ENCODE measurements at places on chromosomes 5 and 9.

DNA sequence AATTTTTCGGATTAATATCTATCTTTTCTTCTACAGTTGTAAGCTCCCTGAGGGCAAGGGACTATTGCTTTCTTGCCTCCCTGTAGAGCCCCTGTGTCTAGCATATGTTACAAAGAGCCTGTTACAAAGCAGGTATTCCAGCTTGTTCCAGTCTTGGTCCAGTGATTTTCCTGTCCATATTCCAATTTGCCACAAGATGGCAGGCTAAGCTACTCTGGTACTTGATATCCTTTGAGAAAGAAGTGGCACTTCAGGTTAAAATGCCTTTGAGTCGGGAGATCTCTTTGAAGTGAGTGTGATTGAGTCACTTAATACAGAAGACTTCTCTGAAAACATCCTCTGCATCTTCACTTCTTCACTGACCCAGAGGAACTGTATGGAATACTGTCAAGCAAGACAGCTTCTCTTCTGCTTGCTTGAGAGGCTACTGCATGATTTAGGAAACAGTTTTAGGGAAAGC lies 24.5 kb downstream of the CAVIN4 start:
- DNase-seq, result peak; percentile 82

- peak; percentile 75 for DNase-seq
Measured at GRCh38 chr5:135203593-135204036, 169.6 kb upstream of the PITX1 start.

DNA sequence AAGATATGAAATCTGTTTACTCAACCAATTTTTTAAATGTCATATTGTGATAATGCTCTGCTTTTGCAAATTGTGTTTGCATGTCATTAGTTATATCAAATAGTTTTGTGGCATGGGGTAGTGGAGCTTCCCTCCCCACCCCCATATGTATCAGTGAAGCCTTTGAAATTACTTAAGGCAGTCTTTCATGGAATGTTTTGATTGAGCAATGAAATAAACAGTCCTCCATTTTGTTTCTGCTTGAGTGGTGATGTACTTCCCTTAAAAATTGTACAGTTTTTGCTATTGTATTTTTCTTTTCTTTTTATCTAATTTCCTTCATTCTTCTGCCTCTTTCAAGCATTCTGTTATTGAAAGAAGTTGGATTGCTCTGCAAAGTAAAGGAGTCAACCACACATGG lies 3.5 kb downstream of the SOWAHA start:
- DNase-seq, result no peak

GRCh38 chr5:68239487-68239886 lies 23.9 kb downstream of the PIK3R1 start:
- peak; percentile 88 for DNase-seq

DNA sequence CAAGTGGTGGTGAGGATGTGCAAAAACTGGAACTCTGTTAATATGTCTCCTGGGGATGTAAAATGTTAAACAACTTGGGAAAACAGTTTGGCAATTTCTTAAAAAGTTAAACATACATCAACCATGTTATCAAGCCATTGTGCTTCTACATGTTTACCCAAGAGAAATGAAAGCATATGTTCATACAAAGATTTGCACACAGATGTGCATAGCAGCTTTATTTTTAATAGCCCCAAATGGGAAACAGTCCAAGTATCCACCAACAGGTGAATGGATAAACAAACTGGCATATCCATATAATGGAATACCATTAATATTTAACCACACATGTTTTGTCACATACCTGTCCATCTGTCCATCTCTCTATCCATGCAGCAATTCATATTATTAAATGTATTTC lies 6.2 kb downstream of the VPS13A start:
- no peak for DNase-seq

DNA sequence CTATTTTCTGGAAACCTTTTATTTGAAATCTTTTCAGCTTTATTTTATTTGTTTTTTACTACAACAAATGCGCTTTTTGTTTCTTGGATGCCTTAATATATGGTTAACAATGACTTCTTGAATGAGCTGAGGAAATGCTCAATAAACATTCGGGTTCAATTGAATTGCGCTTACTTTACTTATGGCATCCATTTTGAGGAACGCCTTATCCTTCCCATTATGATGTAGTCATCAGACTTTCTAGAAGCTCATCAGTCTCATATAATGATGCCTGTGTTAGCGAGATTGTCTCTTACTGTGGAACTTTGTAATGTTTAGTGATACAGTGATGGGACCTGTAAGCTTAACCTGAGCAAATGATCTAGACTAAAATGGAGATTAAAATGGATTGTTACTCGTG lies 916 bp downstream of the SHLD3 start:
- DNase-seq, result peak; percentile 23

- peak; percentile 77 for DNase-seq
Measured at GRCh38 chr5:82364497-82364896, 86.3 kb upstream of the RPS23 start.

- peak; percentile 98 for DNase-seq
Measured at GRCh38 chr9:13146840-13147239, 132.7 kb downstream of the MPDZ start.

DNA sequence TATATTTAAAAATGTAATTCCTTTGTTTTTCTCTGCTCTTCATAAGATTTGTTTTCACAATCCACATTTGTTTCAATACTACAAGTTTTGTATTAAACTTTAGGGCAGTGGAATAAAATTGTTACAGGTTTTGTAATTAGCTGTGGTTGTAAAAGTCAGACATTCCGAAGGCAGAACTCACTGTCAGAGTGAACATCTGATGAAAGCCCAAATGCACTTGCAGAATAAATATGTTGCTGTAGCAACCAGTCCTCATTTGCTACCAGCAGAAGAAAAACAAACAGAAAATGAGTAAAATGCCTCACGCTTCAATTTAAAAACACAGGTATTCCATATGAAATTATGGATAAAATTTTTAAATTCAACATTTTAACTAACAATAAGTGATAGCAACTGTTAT lies 740.1 kb upstream of the FAM174A start:
- DNase-seq, result no peak

DNA sequence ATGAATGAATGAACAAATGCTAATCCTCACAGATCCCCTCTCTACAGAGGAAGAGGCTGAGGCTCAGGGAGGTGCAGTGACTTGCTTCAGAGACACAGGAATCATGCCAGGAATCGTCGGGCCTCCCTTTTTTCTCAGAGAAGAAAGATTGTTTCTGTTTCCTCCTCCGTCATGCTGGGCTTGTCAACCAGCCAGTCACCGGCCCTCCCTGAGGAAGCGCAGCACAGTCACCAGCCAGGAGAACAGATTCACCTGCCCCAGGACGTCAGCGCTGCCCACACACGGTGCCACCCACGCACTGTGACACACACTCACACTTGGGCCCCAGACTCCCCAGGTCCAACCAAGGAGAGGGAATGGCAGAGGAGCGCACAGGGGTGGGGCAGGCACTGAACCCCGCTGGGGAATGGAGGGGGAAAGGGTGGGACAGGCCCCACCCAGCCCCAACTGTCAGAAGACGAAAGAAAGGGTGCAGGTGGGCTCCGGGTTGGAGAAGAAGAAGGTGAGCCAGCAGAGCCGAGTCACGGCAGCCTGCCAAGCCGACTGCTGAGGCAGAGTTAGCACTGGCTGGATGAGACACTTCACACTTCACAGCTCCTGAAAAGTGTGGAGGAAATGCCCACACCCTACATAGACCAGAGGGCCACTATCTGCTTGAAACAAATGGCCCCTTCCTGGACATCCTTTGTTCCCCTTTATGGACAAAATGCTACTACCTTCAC lies 13.8 kb upstream of the ERGIC1 start:
- DNase-seq, result no peak

DNA sequence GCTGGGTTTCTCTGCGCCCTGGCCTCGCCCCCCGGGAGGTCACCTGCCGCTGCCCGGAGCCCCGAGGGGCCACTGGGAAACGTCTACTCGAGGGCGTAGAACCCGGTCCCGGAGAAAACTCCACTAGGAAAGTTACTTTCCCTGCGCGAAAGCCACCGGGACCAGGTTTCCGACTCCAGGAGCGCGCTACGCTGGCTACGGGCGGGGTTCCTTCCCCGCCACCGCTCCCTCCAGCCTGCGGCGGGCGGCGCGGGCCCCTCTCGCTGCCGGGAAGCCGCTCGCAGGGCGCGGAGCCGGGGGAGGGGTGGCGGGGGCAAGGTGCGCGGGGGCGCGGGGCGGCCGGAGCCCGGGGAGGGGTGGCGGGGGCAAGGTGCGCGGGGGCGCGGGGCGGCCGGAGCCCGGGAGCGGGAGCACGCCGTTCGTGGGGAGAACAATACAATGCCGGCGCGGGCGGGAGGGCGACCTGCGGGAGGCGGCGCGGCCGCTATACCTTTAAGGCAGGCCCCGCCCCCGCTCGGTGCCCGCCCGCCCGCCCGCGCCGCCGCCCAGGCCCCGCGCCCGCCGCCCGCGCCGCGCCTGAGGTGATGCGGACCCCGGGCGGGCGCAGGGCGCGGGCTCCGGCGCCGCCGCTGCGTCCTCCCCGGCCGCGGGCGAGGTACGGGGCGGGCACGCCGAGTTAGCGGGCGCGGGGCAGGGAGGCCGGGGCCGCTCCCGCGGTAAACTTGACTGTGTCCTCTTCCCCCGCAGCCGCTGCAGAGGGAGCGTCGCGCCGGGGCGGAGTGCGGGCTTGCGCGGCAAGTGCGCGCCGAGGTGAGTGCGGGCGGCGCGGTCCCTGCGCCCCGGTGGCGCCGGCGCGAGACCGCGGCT lies 278.1 kb downstream of the AOPEP start:
- DNase-seq, result peak; percentile 12

- DNase-seq, result no peak
Measured at GRCh38 chr9:107816561-107817021, 327.0 kb upstream of the KLF4 start.

DNA sequence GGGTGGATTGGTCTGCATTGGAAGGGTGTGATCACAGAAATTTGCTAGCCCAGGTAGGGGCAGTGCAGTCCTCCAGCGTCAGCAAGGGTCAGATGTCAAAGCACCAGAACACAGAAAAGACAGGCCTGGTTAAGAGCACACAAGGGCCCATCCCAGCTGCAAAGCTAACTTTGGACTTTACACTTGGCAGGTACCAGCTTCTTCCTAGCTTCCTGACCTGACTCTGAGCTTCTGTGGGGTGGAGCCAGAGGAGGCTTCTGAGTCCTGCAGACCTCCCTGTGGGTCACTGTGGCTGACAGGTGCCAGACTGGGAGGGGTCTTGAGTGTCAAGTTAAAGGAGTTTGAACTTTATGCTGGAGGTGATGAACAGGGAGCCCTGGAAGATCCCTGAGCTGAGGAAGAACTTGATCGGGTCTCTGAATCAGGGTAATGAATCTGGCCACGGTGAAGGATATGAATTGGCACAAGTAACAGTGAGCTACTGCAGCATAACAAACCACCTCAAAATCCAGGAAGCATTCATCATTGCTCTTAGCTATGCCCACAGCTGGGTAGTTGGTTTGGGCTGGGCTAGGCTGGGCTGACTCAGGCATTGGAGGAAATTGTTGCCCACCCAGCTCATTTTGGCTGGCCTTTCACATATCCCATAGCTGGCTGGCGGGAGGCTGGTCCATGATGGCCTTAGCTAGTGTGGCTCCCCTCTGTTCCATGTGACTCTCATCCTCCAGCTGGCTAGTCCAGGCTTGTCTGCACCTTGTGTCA lies 63.4 kb downstream of the BARX1 start:
- DNase-seq, result no peak

GRCh38 chr9:4579001-4579400 lies 83.1 kb upstream of the PLPP6 start:
- no peak for DNase-seq

GRCh38 chr9:78622126-78622525 lies 325.2 kb downstream of the PSAT1 start:
- peak; percentile 7 for DNase-seq

DNA sequence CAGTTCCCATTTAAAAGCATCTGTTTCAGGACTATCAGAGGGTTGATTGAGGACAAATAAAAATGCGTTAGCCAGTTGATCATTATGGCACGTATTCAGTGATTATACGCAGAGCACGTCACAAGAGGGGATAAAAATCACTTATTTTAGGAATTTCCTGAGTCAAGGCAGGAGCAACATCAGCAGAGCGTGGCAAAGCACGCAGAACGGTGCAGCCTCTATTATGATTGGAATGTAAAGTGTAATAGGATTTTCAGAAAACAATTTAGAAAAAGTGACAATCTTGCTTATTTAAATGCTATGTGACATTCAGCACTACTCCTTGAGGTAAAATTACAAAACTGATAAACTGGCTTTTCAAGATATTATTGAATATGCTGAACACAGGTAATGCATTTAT lies 413.6 kb upstream of the DAP start:
- no peak for DNase-seq

DNA sequence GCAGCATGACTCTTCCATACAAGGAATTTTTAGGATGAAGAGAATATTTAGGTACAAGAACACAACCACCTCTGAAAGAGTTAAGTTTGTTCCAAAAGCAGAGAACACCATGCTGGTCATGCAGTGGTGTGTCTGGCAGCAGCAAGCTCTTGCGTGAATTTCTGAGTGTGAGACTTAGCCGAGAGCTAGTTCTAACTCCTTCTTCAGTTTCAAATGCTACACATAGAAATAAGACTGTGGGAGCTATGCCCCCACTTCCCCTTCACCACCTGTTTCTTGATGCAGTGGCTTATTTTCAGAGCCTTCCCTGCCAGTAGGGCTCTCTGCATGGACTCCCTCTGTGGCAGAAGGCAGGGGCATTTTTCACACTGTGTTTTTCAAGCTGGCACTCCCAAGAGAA lies 122.9 kb upstream of the ZNF366 start:
- DNase-seq, result no peak

DNA sequence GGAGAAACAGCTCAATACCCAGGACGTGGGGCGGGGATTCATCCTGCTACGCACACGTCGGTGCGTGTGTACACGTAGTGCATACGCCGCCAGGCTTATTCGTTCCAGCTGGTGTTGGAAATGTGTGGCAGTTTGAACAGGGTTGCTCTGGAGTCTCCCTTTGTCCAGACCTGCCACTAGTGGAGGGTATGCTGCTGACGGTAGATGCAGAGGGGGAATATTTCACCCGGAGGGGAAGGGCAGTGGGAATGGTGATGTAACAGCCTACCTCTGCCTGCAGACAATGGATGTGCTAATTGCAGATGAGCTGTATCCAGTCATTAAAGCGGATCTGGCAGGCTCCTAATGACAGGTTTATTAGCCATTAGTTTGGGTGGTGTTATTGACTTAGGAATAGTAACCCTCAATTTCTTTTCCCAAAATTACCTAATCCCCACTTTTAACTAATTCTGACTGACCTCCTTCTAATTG lies 142.7 kb downstream of the PAX5 start:
- DNase-seq, result no peak

- DNase-seq, result no peak
Measured at GRCh38 chr9:136960212-136960937, 8.3 kb downstream of the LCN12 start.

DNA sequence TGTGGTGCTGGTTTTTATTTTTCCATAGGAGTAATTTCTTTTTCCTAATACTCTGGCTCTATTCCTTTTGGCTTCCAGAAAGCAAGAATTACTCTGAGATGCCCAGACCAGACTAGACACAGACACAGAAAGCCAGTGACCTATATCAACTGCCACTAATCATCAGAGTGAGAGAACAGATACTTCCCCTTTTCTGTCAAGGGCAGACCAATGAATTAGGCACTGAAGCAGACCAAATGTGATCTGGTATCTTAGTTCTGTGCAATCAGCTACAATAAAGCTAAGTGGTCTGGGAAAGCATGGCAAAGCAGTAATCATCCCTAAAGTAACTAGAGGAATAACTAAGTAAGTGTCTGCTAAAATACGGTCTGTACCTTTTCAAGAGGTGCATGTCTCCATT lies 239.1 kb downstream of the ELAVL2 start:
- DNase-seq, result peak; percentile 99
